ENCODE measurements at places on chromosomes 6 and 20. TPM values are rescaled to one million over a fixed set of nuclear protein-coding genes. Genes with fewer than 3 reads are reported as not detected.

GRCh38 chr6:151665329-151665728 lies 142.2 kb upstream of the ESR1 start:
- H3K4me1 ChIP-seq = peaks cover 6% of the 10 kb centered on the region
- H3K27me3 ChIP-seq = no peaks in the 10 kb centered on the region
- no peak overlapping the region for H3K4me3 ChIP-seq
- no peak for DNase-seq
- no peaks in the 10 kb centered on the region for H3K36me3 ChIP-seq

DNA sequence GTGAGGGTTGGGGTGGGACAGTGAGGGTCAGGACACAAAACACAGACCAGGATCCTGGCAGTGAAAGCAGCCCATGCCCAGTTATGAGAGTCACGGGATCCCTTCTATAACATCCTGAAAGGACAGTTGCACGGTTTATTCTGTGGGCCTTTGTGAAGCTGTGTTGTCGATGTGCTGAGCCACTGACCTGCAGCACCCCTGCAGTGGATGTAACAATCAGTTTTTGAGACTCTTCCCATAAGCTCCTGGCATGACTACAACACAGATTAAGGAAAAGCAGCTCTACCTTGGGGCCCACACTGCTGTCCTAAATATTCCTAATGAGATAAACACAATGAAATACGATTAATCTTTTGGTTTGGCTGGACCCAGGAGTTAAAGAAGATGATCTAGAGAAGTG lies 3.7 kb downstream of the PYGB start:
- no peak overlapping the region for H3K4me3 ChIP-seq
- H3K27ac ChIP-seq = no peak overlapping the region
- DNase-seq = no peak
- H3K27me3 ChIP-seq = no peaks in the 10 kb centered on the region

DNA sequence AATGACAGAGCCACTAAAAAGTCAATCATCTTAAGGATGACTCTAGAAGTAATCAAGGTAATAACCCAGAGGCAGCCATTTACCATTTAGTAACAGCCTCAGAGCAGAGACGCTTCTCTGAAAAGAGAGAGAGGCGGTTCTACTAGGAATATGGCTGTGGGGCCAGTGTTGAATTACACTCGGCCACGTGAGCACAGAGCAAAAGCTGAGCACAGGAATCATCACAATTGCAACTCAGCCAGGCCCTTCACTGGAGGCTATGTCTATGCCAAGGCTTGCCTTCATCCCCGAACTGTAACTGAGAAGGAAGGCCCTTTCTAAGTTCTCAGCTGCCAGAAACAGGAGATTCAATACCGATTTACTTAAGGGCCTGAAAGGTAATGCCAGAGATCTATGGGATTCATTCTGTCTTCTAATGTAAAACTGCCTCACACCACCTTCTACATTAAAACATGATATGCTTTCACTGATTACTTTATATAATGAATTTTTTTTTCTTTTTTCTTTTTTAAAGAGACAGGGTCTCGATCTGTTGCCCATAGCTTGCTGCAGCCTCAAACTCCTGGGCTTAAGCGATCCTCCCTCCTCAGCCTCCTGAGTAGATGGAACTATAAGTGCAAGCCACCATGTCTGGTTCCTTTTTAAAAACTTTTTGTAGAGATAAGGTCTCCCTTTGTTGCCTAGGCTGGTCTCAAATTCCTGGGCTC lies 67.6 kb downstream of the NUDT3 start:
- no peaks in the 10 kb centered on the region for H3K27me3 ChIP-seq
- H3K4me3 ChIP-seq = no peak overlapping the region
- H3K27ac ChIP-seq = peak overlapping the region; percentile 83
- H3K36me3 ChIP-seq = peaks cover 3% of the 10 kb centered on the region

DNA sequence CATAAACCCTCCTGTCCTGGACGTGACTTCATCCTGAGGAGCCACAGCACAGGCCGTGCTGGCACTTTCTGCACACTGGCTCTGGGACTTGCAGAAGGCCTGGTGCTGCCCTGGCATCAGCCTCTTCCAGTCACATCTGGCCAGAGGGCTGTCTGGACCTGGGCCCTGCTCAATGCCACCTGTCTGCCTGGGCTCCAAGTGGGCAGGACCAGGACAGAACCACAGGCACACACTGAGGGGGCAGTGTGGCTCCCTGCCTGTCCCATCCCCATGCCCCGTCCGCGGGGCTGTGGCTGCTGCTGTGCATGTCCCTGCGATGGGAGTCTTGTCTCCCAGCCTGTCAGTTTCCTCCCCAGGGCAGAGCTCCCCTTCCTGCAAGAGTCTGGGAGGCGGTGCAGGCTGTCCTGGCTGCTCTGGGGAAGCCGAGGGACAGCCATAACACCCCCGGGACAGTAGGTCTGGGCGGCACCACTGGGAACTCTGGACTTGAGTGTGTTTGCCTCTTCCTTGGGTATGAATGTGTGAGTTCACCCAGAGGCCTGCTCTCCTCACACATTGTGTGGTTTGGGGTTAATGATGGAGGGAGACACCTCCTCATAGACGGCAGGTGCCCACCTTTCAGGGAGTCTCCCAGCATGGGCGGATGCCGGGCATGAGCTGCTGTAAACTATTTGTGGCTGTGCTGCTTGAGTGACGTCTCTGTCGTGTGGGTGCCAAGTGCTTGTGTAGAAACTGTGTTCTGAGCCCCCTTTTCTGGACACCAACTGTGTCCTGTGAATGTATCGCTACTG lies 22.0 kb upstream of the PYGB start:
- H3K4me3 ChIP-seq = no peak overlapping the region
- no peak for DNase-seq
- peaks cover 19% of the 10 kb centered on the region for H3K36me3 ChIP-seq
- no peaks in the 10 kb centered on the region for H3K27me3 ChIP-seq

- H3K36me3 ChIP-seq = no peaks in the 10 kb centered on the region
- H3K27ac ChIP-seq = no peak overlapping the region
- no peaks in the 10 kb centered on the region for H3K27me3 ChIP-seq
- no peak for DNase-seq
- no peak overlapping the region for H3K4me3 ChIP-seq
Measured at GRCh38 chr6:125913864-125914351, 42.7 kb upstream of the HINT3 start.

GRCh38 chr20:24587384-24588046 lies 118.1 kb downstream of the SYNDIG1 start:
- H3K4me1 ChIP-seq = peaks cover 12% of the 10 kb centered on the region
- H3K4me3 ChIP-seq = no peak overlapping the region
- DNase-seq = peak; percentile 53

DNA sequence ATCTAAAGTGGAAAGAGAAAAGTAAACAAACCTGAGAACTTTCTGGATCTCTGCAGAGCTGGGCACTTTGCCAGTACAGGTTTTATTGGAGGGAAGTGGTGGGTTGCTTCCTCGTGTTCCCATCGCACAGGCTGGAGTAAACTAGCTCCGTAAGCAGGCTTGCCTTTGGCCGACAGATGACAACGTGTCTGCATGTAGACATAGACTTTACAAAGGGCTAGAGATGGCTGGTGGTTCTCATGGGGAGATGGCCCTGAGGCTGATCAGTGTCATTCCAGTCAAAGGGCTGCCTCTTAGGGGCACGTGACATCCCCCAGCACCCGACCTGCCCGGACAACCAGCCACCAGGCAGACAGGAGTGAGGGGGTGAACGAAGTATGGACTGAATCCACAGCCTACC lies 98.8 kb downstream of the YTHDF1 start:
- no peak overlapping the region for H3K4me3 ChIP-seq
- no peak overlapping the region for H3K27ac ChIP-seq
- no peaks in the 10 kb centered on the region for H3K36me3 ChIP-seq
- DNase-seq = no peak

DNA sequence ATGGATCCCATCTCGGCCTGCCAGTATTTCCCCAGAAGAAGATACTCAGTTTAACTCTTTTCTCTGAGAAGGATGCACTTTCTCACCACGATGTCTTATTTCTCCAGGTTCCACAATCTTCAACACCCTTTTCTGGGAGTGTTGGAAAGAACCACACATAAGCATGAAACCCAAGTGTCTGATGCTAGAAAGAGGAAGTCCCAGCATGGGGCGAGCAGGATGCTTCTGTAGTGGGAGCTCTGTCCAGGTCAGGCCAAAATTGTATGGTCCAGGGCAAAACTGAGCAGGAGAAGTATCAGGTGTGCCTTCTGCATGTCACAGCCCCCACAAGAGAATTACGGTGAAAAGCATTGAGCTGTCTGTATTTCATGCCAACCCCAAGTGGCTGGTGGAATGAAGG lies 11.0 kb downstream of the TREM1 start:
- no peak for DNase-seq
- H3K4me3 ChIP-seq = no peak overlapping the region
- H3K4me1 ChIP-seq = peaks cover 9% of the 10 kb centered on the region
- peaks cover 12% of the 10 kb centered on the region for H3K27me3 ChIP-seq
- H3K36me3 ChIP-seq = no peaks in the 10 kb centered on the region

- H3K36me3 ChIP-seq = no peaks in the 10 kb centered on the region
- no peak overlapping the region for H3K4me3 ChIP-seq
- H3K27ac ChIP-seq = no peak overlapping the region
- no peaks in the 10 kb centered on the region for H3K27me3 ChIP-seq
Measured at GRCh38 chr6:153623496-153623895, 415.5 kb upstream of the OPRM1 start.

DNA sequence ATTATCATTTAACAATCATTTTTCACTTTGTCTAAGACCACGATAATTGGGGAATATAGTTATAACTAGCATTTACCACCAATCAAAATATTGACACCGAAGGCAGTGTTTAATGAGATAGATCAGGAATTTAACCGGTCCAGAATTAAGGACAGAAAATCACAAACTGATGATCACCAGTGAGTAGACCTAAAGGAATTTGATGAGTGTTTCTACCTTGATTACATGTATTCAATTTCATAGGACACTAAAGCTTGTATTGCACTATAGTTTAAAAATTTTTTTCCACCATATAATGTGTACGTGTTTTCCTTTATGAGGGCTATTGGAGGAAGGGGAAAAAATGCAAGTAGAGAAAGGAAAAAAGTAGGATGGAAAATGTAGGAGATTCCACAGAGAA lies 22.6 kb upstream of the ARHGAP18 start:
- no peak overlapping the region for H3K27ac ChIP-seq
- H3K36me3 ChIP-seq = no peaks in the 10 kb centered on the region
- DNase-seq = no peak
- H3K27me3 ChIP-seq = no peaks in the 10 kb centered on the region

- no peak for DNase-seq
- H3K27ac ChIP-seq = no peak overlapping the region
- H3K4me3 ChIP-seq = no peak overlapping the region
- H3K36me3 ChIP-seq = no peaks in the 10 kb centered on the region
Measured at GRCh38 chr6:5202941-5203340, 57.8 kb downstream of the LYRM4 start.

DNA sequence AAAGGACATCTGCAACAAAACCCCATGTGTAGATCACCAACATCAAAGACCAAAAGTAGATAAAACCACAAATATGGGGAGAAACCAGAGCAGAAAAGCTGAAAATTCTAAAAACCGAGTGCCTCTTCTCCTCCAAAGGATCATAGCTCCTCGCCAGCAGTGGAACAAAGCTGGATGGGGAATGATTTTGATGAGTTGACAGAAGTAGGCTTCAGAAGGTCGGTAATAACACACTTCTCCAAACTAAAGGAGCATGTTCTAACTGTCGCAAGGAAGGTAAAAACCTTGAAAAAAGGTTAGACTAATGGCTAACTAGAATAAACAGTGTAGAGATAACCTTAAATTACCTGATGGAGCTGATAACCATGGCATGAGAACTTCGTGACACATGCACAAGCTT lies 109.9 kb upstream of the SYNCRIP start:
- DNase-seq = no peak
- H3K4me3 ChIP-seq = no peak overlapping the region
- no peak overlapping the region for H3K27ac ChIP-seq
- no peaks in the 10 kb centered on the region for H3K27me3 ChIP-seq
- H3K4me1 ChIP-seq = no peaks in the 10 kb centered on the region
- H3K36me3 ChIP-seq = no peaks in the 10 kb centered on the region

DNA sequence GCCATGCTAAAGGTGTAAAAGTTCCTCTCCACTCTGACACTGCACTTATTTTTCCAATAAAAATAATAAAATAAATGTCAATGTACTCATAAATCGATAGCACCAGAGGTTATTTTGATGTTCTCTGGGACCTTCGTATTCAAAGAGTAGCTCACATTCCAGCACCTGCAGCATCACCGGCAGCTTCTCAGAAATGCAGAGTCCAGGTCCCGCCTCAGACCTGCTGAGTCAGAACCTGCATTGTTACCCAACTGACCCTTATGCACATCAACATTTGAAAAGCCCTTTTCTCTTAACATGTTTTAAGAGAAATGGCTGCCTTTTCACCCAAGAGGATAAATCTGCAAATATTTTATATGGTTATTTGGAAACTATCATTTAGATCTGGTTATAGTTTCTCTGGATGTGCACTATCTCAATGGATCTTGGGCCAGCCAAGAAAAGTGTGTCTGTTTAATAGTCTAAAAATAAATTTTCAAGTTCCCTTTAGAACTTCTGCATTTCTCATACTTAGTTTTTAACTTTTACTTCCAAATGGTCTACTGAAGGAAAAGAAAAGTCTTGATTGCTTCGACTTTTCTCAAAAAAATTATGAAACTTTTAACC lies 216.2 kb upstream of the PRDM1 start:
- DNase-seq = peak; percentile 57
- H3K4me3 ChIP-seq = no peak overlapping the region
- no peaks in the 10 kb centered on the region for H3K27me3 ChIP-seq

- H3K27me3 ChIP-seq = no peaks in the 10 kb centered on the region
- no peak overlapping the region for H3K4me3 ChIP-seq
- DNase-seq = no peak
Measured at GRCh38 chr20:14477125-14477524, 139.7 kb upstream of the FLRT3 start.

DNA sequence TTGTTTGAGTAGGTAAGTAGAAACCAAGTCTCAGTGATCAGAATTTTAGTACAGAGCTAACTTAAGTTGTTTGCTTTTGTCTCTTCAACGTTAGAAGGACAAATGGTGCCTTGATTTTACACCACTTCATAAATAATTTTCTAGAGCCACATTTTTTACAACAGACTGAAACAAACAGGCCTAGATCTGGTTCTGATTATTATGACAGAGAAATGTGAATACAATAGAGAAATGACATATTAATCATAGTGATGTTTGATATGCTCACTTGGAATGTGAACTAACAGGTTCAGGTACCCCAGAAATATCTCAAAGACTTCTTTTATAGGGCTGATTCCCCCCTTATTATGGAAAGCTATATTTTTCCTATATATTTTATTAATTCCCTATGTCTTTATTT lies 760.6 kb downstream of the KIF16B start:
- no peaks in the 10 kb centered on the region for H3K36me3 ChIP-seq
- no peak overlapping the region for H3K4me3 ChIP-seq
- no peaks in the 10 kb centered on the region for H3K27me3 ChIP-seq
- DNase-seq = no peak
- H3K4me1 ChIP-seq = no peaks in the 10 kb centered on the region
- no peak overlapping the region for H3K27ac ChIP-seq

DNA sequence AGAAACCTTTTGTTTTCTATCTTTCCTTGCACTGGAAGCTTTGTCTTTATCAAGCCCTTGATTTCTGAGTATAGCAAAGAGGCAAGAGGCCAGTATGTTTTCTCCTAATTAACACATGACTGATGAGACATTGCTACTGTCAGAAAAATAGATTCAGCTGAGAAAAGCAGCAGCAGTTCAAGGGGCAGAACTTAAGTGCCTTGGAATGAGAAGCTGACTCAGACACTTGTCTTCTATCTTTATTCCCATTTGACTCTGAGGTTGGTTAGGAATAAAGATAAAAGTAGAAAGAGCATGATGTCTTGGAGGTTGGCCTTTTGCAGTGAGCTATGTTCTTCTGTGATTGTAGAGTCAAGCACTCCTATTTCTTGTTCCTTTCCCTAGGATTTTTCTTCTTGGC lies 79.1 kb upstream of the MAN1A1 start:
- H3K4me3 ChIP-seq = no peak overlapping the region
- DNase-seq = no peak
- no peaks in the 10 kb centered on the region for H3K4me1 ChIP-seq

The RXRB gene
- polyA plus RNA-seq = 42.9 TPM

The PRPH2 gene
- polyA plus RNA-seq = 2.6 TPM

The PARD6B gene
- polyA plus RNA-seq = 0.67 TPM

Measured in muscle of leg (tissue), 16 donors.